ENCODE measurements at places on chromosomes 12 and 14.

DNA sequence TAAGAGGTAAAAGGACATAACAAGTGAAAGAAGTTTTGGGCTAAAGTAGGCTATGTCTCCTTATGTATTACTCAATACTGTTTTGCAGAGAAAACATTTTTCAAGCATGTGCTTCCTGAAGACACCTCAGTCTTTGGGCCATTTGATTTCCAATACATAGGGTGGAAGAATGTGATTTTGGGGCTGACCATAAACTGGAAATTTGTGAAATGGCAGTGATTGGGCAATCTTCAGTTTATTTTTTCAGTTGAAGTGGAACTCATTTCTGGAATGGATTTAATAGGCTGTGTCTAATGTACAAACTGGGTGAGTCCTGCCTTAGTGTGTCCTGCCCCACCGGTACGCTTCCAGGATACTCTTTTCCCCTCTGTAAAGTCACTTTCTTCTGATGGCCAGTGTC, 2.8 kb upstream of the ACADS start:
- no peak for DNase-seq

DNA sequence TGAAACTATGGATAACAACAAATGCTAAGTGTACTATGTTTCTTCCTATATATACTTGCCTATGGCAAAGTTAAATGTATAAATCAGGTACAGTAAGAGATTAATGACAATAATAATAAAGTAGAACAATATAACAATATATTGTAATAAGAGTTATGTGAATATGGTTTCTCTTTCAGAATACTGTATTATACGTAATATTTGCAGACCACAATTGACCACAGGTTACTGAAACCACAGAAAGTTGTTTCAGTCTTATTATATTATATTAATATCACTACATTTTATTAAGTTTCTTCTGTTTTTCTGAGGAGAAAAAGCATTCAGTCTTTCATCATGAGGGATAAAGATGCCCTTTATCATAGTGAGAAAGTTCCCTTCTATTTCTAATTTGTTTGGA, 131.2 kb downstream of the EML1 start:
- no peak for DNase-seq

- DNase-seq, result no peak
These were observed 66.5 kb downstream of the BHLHE41 start for GRCh38 chr12:26058308-26058707.

GRCh38 chr12:132077322-132078100, 66.6 kb downstream of the DDX51 start:
- DNase-seq, result no peak

GRCh38 chr12:52061470-52062166, 8.2 kb upstream of the ATG101 start:
- DNase-seq, result peak; percentile 28

DNA sequence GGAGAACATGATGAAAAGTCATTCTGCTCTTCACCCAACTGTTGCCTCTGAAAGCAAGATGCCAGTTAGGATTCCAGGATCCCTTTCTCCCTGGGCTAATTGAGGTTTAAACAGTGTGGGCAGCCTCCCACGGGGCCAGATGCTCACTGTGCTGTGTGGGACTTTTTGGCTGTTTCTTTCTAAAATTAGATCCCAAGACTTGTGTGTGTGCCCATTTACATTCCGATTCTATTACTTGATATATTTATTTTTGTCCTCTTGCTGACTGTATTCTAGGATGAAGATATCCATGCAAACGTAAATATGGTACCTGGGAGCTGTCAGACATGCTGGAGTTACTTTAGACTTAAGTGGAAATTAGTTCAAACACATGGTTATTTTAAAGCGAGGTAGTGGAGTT, 6.2 kb downstream of the IFT43 start:
- DNase-seq, result no peak

DNA sequence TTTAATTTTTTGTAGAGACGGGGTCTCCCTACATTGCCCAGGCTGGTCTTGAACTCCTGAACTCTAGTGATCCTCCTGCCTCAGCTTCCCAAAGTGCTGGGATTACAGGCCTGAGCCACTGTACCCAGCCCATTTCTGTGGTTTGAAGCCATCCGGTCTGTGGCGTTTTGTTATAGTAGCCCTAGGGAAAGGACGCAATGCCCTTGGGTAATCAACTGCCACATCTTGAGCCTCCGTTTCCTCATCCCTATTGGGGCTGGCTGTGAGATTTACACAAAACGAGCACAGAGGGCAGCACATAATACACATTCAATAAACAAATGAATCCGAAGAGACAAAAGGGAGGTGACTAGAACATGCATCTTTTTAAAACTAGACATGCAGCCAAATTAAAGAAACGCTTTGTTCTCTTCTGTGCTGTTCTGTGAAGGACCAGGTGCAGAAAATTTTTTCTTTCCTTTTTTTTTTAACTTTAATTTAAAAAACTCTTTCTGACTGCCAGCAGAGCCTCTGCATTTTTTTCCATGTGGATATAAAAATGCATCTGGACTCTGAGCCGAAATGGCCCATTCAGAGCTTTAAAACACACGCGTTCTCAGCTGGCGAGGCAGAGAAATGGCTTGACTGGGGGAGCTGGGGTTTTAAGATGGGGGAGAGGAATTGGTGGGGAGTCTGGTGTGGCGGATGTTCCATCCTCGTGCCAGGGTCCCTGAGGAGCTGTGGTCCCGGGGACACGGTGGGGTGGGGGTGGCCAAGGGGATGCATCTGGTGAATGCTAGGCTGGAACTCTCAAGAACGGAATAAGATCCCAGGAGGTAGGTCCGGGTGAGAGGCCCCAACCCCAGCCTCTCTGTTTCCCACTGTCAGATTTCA, 119.0 kb downstream of the RBM19 start:
- DNase-seq, result no peak

GRCh38 chr14:71478542-71478941, 453.7 kb upstream of the RGS6 start:
- peak; percentile 12 for DNase-seq

DNA sequence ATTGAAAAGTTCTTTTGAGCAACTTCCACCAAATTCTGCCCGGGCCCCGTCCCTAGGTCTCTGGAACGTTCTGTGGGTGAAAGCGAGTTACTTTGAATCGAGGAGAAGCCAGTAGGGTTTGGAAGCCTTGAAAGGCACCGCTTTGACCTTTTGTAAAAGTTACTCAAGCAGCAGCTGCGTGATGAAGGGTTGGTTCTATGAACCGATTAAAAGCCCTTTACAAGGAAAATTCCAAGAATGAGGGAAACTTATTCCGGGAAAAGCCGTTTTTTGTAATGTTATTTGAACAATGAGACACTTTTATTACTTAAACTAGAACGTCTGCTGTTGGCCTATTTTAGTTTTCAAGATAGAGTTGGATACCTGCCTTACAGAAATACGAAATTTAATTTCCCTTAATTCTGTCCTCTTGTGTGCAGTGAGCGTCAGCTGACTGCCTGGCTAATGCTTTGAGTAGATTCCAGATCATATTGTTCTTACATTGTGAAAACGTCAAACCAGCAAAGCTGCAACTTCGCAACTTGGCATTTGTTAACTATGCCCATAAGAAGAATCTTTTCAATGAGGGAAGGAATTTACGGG, 906 bp downstream of the LARP4 start:
- no peak for DNase-seq

- DNase-seq, result no peak
These were observed 30.8 kb downstream of the COA8 start for GRCh38 chr14:103593577-103593976.

GRCh38 chr12:48954841-48955501, 2.3 kb downstream of the ARF3 start:
- DNase-seq, result no peak

- no peak for DNase-seq
These were observed 24.1 kb downstream of the ATP5MC2 start for GRCh38 chr12:53651737-53652136.

GRCh38 chr14:85575617-85575898, 45.6 kb downstream of the FLRT2 start:
- no peak for DNase-seq

- DNase-seq, result no peak
These were observed 25.1 kb upstream of the BATF start for GRCh38 chr14:75497191-75497590.

DNA sequence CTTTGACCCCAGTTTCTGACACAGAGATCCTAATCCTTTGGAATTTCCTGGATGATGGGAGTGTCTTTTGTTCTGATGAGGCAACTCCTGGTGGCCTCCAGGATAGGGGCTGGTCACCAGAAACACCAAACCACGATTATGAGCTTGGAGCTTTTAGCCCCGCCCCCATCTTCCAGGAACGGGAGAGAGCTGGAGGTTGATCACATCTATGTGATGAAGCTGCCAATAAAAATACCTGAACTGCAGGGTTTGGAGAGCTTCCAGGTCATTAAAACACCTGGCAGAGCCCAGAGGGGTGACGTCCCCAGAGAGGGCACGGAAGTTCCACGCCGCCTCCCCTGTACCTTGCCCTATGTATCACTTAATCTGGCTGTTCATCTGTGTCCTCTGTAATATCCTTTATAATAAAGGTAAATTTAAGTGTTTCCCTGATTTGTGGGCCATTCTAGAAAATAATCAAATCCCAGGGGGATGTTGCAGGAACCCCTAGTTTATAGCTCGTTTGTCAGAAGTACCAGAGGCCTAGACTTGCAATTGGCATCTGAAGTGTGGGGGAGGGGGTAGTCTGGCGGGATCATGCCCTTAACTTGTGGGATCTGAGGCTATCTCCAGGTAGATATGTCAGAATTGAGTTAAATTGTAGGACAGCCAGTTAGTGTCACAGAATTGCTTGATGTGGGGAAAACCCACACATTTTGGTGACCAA, 21.2 kb downstream of the APPL2 start:
- no peak for DNase-seq

GRCh38 chr12:51678086-51678724, 87.2 kb downstream of the SCN8A start:
- peak; percentile 35 for DNase-seq

- DNase-seq, result no peak
These were observed 66.6 kb downstream of the GRIP1 start for GRCh38 chr12:66612090-66612775.

GRCh38 chr12:124445121-124445718, 122.2 kb downstream of the NCOR2 start:
- DNase-seq, result no peak

DNA sequence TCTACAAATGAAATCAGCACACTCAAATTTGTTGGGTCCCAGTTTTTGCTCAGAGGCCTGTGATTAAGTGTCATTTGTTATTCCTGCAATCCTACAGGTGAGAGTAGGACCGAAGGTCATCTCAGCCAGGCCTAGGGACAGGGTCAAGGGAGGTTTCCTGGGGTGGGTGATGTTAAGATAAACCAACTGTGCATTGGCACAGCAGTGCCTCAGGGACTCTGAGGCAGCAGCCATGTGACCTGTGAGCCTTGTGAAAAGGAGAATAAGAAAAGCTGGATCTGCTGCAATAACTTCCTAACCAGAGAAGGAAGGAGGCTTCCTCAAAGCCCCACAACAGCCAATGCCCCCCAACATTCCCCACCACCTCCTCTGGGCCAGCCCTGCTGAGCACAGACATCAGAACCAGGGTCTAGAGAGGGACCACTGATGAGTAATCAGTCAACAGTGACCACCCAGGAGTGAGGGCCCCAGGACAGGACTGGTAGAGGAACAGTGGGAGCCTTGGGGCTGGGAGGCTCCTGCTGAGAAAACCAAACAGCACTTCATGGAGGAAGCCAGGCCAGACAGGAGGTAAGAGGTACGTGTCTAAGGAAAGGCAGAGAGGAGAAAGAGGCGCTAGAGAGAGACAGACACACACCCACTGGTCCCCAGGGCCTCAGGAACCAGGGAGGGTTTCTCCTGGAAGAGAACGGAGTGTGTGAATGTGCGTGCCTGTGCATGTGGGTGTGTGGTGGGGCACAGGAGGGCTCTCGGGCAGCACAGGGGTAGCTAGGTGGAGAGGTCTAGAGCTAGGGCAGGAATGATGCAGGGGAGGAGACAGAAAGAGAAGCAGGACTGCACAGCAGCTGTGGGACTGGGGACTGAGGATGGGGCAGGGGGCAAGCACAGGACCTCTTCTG, 82.4 kb downstream of the ITPK1 start:
- DNase-seq, result no peak

DNA sequence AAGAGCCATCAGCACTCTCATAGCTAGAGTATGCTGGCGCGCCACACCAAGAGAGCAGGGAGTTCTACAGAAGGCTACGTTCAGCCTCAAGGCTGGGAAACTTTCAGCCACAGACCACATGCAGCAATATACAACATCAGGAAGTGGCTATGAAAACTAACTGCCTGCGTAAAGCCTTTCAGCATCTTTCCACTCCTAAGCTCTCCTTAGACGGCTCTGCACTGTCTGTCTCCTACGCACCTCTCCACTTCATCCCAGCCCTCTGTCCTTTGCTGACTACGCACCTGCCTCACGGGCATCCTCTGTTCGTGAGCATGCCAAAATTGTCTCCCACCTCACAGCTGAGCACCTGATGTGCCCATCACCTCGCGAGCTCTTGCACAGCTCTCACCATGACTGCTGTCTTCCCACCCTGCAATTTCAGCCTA, 9.7 kb downstream of the MPHOSPH9 start:
- DNase-seq, result peak; percentile 66

DNA sequence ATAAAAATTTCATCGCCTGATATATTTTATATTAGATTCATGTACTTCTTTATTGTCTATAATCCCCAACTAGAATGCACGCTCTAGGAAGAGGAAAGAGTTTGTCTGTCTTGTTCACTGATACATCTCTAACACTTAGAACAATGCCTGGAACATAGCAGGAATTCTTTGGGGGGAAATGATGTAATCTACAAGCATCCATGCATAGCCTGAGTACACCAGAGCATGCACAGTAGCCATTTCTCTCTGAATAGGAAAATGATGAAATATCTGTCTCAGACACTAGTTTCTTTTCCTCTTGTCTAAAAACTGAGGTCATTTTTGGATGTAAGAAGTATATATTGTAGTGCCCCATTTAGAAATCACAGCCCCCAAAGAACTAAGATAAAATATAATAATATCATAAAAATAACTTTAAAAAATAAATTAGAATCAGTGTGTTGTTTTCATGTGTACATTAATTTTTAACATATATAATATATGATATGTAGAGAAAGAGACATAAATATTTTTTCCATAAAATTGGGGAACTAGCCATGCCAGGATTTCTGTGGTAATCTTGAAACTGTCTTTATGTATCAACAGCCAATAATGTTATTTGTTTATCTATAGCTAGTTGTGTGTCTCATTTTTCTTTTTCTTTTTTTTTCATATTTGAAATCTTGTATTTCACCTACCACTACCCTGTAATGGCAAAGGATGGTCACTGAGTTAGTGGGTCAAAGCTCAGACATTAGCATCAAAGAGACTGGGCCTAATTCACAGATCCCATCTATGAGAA, 155.6 kb upstream of the TMCC3 start:
- no peak for DNase-seq

DNA sequence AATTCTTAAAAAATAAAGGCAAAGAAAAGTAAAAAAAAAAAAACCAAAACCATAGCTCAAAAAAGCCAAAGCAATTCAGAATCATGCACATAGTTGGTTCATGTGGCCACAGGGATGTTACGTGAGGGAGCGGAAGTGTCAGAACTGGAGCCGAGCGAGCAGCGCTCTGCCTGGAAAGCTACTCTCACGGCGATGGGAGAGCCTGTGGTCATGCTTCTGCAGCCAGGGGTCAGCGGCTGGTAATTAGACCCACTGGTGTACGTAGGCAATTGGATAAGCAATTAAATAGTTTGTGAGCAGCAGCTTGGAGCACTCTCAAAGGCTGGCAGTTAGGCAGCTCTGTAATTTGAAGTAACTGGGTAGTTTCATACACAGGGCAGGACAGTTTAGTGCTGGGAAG, 58.1 kb downstream of the TRHDE start:
- no peak for DNase-seq
